ENCODE measurements at places on chromosomes 2 and 18. TPM values are rescaled to one million over a fixed set of nuclear protein-coding genes. Genes with fewer than 3 reads are reported as not detected.

DNA sequence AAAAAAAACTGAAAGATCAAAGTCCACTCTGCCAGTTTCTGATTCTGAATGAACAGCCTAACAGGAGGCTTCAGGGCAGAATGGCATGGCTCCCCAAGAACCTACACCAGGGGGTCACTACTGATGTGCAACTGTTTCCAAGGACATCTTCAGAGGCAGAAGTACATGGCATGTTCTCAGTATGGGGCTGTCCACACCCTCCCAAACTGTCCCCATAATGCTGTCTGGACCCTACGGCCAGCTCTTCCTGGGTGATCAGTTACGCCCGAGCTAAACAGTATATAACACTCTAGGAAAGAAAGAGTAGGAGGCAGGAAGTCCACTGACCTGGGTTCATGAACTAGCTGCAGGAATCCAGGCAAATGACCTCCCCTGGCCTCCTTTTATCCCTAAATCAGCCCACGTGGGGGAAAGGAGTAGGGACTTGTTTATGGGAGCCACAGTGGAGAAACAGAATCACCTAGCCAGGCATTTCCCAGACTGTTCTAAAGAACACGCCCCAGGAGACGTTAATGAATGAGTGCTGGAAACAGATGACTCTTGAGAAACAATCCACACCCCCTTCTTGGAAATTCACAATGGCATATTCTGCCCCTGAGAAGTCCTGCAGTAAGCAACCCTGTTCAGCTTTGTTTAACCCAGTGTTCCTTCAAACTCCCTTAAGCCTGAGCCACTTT, 2.5 kb downstream of the TMBIM1 start:
- peak overlapping the region; percentile 83 for H3K4me3 ChIP-seq
- peak overlapping the region; percentile 100 for H3K27ac ChIP-seq
- H3K36me3 ChIP-seq, result no peaks in the 10 kb centered on the region

DNA sequence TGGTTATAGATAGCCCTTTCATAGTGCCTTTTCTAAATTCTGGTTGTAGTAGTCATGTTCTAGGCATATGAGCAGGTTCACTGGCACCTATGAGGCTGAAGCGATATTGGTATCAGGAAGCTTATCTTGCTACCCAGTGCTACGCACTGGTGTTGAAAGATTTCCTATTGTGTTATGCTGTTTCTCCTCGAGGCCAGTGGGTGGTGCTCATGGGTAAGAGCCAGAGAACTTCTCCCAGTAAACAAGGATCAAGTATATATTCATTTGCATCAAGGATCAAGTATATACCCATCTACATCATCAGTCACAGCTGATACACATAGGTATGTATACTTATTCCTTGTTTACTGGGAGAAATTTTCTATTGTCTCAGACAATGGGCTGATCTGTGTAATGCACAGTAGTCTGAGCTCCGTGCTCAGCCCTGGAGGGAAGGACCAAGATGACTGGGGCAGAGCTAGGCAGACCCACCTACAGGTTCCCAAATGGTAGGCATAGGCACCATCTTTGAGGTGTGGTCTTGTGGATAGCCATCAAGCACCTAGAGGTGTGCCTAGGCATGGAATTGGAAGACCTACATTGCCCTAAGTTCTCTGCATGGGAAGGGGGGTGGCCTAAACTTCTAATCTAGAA, 101.2 kb upstream of the GALNT13 start:
- H3K27me3 ChIP-seq, result no peaks in the 10 kb centered on the region
- DNase-seq, result no peak
- no peak overlapping the region for H3K27ac ChIP-seq

DNA sequence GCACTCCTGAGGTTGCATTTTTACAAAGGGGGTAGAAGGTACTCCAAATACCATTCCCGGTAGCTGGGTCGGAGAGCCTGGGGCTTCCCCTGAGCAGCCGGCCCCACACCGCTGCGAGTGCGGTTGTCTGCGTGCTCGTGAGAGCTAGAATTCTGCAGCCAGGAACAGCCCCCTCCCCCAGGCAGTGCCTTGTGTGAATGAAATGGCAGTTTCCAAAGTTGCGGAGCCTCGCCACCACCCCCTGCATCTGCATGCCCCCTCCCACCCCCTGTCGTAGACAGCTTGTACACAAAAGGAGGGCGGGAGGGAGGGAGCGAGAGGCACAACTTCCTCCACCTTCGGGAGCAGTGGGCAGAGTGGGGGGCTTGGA, 1.1 kb downstream of the MYCN start:
- H3K4me1 ChIP-seq, result no peaks in the 10 kb centered on the region
- peak; percentile 33 for DNase-seq
- H3K36me3 ChIP-seq, result no peaks in the 10 kb centered on the region
- H3K27me3 ChIP-seq, result no peaks in the 10 kb centered on the region
- peak overlapping the region; percentile 16 for H3K4me3 ChIP-seq

GRCh38 chr2:11945139-11946126, 199.0 kb downstream of the LPIN1 start:
- H3K36me3 ChIP-seq, result no peaks in the 10 kb centered on the region
- DNase-seq, result peak; percentile 6
- no peak overlapping the region for H3K27ac ChIP-seq

DNA sequence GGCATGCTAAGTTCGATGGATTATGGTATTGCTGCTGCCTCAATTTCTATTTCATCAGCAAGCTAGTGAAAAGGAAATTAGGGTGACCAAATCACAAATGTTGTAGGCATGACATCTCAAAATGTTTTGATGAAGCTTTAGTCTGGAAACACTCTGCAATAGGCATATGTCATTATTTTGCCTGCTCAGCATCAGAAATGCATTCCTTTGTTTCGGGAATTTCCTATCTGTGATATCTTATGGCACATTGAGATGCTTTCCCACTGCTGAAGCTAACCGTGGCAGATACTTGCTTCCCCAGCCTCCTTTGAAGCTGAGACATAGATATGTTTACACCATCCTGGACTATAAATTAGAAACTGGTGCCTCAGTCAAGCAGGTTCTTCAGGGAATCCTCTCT, 119.7 kb downstream of the CDC42EP3 start:
- no peaks in the 10 kb centered on the region for H3K36me3 ChIP-seq
- no peak for DNase-seq
- no peaks in the 10 kb centered on the region for H3K27me3 ChIP-seq
- no peaks in the 10 kb centered on the region for H3K4me1 ChIP-seq

The SMCHD1 gene
- 14.1 TPM for polyA plus RNA-seq

The ZNF385B gene
- polyA plus RNA-seq, result not detected

The EVX2 gene
- not detected for polyA plus RNA-seq

The NT5C1B gene
- polyA plus RNA-seq, result not detected

The UGT1A5 gene
- polyA plus RNA-seq, result 0.48 TPM
